ENCODE measurements at places on chromosomes 4 and X. TPM values are rescaled to one million over a fixed set of nuclear protein-coding genes. Genes with fewer than 3 reads are reported as not detected.

SLC39A8 gene
- total RNA-seq, result 3.0 TPM

MSANTD1 gene
- total RNA-seq, result 1.1 TPM

HGFAC gene
- 0.38 TPM for total RNA-seq

KLKB1 gene
- 0.89 TPM for total RNA-seq

CYSLTR1 gene
- 1.8 TPM for total RNA-seq

ZMAT1 gene
- total RNA-seq, result 7.5 TPM

TMPRSS11A gene
- not detected for total RNA-seq

ZDHHC15 gene
- 2.0 TPM for total RNA-seq

BRS3 gene
- not detected for total RNA-seq

ZNF732 gene
- 0.13 TPM for total RNA-seq

C4orf36 gene
- 0.78 TPM for total RNA-seq

NHS gene
- 2.6 TPM for total RNA-seq

WDR17 gene
- 0.83 TPM for total RNA-seq

VGLL1 gene
- not detected for total RNA-seq

GRID2 gene
- total RNA-seq, result 0.24 TPM

AMMECR1 gene
- 1.5 TPM for total RNA-seq

FDCSP gene
- not detected for total RNA-seq

LRRC66 gene
- total RNA-seq, result 0.86 TPM

TEX13C gene
- total RNA-seq, result not detected

NPNT gene
- total RNA-seq, result 11.1 TPM

CXXC4 gene
- total RNA-seq, result 2.5 TPM

SLC7A11 gene
- total RNA-seq, result 0.19 TPM

STARD8 gene
- 6.5 TPM for total RNA-seq

EGFL6 gene
- total RNA-seq, result 0.24 TPM

CPE gene
- total RNA-seq, result 43.5 TPM

CT45A2 gene
- total RNA-seq, result not detected

PCDH19 gene
- 0.54 TPM for total RNA-seq

JCHAIN gene
- 1.5 TPM for total RNA-seq

DMP1 gene
- total RNA-seq, result not detected

SYP gene
- 1.2 TPM for total RNA-seq

SLC16A2 gene
- 8.2 TPM for total RNA-seq

TIGD4 gene
- 0.40 TPM for total RNA-seq

GAGE12F gene
- not detected for total RNA-seq

MAP3K15 gene
- total RNA-seq, result not detected

GYPE gene
- total RNA-seq, result 0.32 TPM

CTAG2 gene
- total RNA-seq, result not detected

GAGE12E gene
- not detected for total RNA-seq

VSIG4 gene
- 8.1 TPM for total RNA-seq

OGT gene
- 88.0 TPM for total RNA-seq

C4orf50 gene
- 0.03 TPM for total RNA-seq

SOWAHD gene
- not detected for total RNA-seq

FGF13 gene
- total RNA-seq, result 1.2 TPM

GPR82 gene
- not detected for total RNA-seq

MBNL3 gene
- 10.0 TPM for total RNA-seq

JAKMIP1 gene
- total RNA-seq, result not detected

CLIC2 gene
- total RNA-seq, result 13.4 TPM

HAND2 gene
- 161 TPM for total RNA-seq

DDIT4L gene
- 1.4 TPM for total RNA-seq

G6PD gene
- 14.6 TPM for total RNA-seq

FAM9B gene
- total RNA-seq, result not detected

UGT2A1 gene
- not detected for total RNA-seq

CRMP1 gene
- total RNA-seq, result 1.9 TPM

Measured in cardiac septum (tissue), 1 donor.